ENCODE measurements at places on chromosomes 13 and 19. TPM values are rescaled to one million over a fixed set of nuclear protein-coding genes. Genes with fewer than 3 reads are reported as not detected.

The KLK14 gene
- 0.61 TPM for polyA plus RNA-seq

The LGALS7B gene
- not detected for polyA plus RNA-seq

The FXYD7 gene
- polyA plus RNA-seq: 0.44 TPM

The FCGBP gene
- 12.7 TPM for polyA plus RNA-seq

The C19orf33 gene
- polyA plus RNA-seq: 15.2 TPM

The C1QTNF9B gene
- polyA plus RNA-seq: 1.5 TPM

The COL4A1 gene
- 619 TPM for polyA plus RNA-seq

The SHANK1 gene
- 4.3 TPM for polyA plus RNA-seq

Data from left renal cortex interstitium (tissue), 4 donors.